ENCODE measurements at places on chromosomes 16 and 17.

GRCh38 chr16:1290063-1290501 is 19.4 kb upstream of the UBE2I start:
- no peak for DNase-seq

DNA sequence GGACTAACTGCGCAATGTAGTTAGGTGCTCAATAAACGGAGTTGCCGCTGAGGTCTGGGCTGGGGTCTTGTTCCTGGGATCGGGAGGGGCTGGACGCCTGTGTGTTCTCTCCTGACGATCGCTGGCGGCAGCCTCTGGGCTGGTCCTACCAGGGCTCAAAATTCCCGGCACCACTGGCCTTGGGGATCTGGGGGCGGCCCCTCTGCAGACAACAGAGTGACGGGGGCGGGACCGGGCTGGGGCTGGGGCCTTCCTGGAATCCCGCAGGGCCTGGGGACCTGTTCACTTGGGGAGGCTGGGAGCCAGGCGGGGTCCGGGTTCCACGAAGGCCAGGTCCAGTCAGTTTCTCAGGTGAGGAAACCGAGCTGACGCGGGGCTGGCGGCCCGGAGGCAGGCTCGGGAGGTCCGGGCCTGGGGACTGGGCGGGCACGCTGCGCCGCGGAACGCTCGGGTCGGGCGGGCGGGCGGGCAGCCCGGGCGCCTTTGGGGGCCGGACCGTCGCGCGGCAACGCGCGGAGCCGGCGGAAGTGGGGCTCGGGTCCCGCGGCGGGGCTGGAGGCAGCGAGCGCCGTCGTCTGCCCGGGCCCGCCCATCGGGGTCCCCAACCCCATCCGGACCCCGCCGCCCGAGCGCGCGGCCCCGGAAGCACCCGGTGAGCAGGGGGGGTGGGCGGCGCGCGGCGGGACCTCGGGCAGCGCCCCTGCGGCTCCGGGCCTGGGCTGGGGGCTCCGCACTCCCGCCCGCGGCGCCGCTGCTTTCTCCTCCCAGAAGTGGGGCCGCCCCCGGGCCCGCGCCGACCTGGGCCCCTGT is at the start of gene PIGQ:
TSS of gene PIGQ (plus strand) at position 524 of the 810 bp plus-strand sequence. CDS start 4,107 bp downstream, outside the sequence.
- DNase-seq: no peak

DNA sequence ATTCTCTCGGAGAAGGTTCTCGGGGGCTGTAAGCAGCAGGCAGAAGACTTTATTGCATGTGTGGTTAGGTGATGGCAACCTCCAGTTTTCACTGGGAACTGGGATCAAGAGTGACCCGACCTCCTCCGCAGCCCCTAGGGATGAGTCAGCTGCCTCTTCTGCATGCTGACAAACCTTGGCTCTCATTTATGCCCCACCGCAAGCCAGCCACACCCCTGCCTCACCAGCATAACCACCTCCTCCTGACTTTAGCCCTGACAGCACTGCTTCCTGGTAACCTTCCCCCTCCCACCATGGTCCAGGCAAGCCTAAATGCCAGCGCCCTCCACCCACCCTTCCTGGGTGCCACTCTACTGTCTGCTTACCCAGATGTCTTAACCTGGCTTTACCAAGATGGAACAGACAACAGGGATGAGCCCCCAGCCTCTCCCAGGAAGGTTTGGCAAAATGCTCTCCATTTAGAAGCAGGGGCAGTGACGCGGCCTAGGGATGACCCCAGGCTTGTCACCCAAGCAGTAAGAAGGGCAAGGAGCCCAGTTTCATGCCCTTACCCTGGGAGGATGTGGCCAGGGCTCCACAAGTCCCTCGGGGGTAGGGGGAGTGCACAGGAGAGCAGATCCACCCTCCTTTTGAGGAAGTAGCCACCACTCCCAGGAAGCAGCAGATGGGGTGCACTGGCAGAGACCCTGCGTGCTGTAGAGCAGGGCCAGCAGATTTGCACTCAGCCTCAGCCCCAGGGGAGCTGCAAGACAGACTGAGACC is 73.5 kb downstream of the GOSR1 start:
- DNase-seq: no peak

GRCh38 chr16:53864819-53865493 is 161.0 kb downstream of the FTO start:
- no peak for DNase-seq

DNA sequence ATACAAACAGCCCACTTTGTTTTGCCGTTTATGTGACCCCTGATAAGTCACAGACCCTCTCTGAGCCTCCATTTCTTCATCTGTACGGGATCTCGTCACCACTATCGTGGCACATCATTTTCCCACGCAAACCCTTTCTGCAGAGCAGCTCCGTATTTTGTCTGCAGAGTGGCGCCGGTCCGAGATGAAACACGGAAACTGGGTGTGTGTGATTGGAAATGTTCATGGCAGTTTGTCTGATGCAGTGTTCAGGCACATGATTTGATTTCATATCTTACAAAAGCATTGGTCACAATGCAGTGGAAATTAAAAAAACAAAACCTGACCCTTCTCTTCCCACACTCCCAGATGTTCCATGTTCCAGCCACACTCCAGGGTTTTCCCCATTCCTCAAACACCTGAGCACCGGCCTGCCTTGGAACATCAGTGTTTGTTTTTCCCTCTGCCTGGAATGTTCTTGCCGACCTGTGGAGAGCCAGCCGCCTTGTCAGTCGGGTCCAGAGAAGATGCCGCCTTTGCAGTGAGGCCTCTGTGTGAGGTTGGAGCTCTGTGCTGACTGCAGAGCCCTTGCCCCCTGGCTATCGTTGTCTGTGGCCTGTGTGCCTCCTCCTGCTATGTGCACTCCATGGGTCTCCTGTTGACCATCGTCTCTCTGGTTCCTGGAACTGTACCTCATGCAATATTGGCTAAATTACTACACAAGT is 39.2 kb downstream of the NT5M start:
- no peak for DNase-seq

DNA sequence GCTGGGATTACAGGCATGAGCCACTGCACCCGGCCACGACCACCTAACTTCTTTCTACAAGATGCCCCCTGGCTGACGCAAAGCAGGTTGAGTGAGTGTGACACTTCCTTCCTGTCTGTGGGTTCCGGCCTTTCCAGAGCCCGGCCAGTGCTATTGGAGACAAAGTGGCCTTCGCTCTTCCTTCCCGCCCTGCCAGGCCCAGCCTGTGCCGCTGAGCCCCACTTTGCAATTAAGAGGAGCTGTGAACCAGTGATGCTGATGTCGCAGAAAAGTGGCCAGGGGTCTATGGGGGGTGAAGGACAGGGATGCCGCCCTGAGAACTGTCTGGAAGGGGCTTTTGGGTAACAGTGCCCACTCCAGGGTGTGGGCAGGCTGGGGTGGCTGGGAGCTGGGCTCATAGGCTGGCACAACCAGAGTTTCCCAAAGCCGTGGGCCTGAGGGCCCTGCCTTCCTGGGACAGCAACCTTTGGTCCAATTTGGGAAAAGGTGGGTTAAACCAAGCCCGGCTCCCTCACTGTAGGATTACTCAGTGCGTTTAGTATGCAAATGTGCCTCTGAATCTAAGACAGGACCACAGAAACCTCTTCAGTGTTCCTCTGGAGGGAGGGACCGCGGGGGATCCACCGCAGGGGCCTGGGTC is 174.9 kb downstream of the SEC14L1 start:
- DNase-seq: no peak

GRCh38 chr16:11994143-11995119 is 17.9 kb downstream of the SNX29 start:
- no peak for DNase-seq

DNA sequence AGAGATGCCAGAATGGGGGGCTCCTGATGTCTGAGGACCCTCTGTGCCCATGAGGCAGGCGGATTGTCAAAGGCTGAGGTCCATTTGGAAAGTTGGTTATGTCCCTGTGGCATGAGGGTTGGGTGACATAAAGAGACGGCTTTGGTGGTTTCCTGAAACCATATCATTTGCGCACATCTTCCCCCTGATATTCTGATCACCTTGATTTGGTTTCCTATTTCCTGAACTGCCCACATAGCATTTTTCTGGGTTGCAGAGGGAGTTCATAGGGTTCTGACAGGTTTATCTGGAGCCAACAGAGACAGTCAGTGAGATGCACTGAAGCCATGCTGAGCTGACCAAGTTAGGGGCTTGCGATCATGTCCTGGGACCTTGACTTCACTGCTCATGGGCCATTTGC is 15.7 kb upstream of the RNF222 start:
- DNase-seq: no peak

GRCh38 chr17:82384730-82385481 is 13.3 kb downstream of the UTS2R start:
- no peak for DNase-seq

GRCh38 chr16:49834531-49835151 is 21.3 kb downstream of the ZNF423 start:
- DNase-seq: no peak

DNA sequence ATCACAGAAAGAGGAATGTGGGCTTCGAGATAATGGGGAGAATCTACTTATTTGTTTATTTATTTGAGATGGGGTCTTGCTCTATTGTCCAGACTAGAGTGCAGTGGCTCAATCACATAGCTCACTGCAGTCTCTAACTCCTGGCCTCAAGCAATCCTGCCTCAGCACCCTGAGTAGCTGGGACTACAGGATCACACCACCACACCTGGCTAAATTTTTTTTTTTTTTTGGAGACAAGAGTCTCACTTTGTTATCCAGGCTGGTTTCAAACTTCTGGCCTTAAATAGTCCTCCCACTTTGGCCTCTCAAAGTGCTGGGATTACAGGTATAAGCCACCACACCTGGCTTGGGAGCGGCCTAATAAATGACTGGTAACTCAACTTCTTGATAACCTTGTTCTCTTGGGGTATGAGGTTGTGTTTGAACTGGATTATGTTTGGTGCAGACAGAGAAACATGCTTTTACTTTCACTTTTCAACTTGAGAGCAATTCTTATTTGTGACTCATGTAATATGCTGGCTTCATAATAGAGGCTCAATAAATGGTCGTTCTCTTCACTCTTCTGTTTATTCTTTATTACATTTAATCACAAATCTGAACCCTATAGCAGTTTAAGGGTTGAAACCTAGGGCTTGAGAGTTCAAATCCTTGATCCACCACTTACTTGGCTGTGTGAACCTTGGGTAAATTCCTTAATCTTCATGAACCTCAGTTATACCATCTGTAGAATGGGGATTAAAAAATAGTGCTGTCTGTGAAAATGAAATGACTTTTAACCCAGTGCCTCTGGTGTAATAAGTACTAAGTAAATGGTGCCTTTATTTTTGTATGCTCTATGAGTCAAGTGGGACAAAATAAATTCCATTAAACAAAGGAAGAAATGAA is 129.1 kb upstream of the HS3ST2 start:
- no peak for DNase-seq

DNA sequence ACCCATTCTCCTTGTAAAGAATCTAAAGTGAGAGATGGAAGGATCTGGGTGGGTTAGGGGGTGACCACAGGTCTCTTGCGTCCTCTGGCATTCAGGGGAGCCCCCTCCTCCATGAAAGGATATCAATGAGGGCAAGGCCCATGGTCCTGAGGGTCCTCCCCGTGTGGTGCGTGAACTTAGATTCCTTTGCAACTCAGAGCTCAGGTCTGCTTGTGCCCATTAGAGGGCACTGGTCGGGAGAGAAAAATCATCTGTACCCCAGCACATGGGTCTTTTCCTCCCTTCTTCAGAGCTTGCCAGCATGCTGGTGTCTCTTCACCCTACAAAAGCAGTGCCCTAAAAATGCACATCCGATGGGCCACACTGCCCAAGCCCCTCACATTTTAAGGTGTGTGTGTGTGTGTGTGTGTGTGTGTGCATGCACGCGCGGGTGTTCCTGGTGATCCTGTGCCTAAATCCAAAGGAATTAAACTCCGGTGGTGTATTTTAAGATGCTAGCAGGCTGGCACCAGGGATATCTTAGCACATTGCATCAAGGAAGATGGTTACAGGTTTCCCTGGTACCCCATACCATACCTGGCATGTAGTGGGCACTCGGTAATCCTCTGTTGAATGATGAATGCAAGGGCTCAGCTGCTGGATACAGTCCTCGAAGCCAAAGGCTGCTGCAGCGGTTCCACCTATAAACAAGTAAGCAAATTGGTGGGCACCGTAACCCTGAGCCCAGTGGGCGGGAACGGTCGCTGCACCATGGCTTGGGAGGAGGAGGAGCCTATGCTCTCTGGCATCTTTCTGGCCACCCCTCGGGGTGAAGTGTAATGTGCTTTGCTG is 4.7 kb downstream of the C1QTNF1 start:
- DNase-seq: no peak

- DNase-seq: no peak
Measured at GRCh38 chr17:4573669-4574068, 10.7 kb upstream of the SMTNL2 start.

GRCh38 chr16:52492789-52493357 is 54.1 kb downstream of the TOX3 start:
- DNase-seq: no peak

- DNase-seq: no peak
Measured at GRCh38 chr16:8645831-8646230, 24.3 kb downstream of the METTL22 start.

GRCh38 chr17:8048236-8048635 is 9.4 kb downstream of the ALOX15B start:
- DNase-seq: no peak

DNA sequence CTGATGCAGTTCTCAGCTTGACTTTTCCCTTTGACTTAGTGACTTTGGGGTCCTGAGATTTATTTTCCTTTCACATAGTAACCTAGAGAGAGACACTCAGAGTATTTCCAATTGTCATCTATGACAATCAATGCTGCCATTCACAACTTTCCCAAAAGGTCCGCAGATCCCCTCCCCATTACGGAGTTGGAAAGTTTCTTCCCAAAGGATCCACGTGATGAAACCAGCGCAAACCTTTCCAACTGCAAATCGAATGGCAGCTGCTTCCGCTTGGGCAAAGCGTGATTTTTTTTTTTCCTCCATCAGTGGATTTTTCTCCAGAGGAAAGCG is 538 bp upstream of the FCSK start:
- DNase-seq: no peak

- no peak for DNase-seq
Measured at GRCh38 chr17:40341808-40342503, 22.6 kb downstream of the GJD3 start.

- DNase-seq: no peak
Measured at GRCh38 chr17:67855504-67856324, 30.4 kb downstream of the BPTF start.

DNA sequence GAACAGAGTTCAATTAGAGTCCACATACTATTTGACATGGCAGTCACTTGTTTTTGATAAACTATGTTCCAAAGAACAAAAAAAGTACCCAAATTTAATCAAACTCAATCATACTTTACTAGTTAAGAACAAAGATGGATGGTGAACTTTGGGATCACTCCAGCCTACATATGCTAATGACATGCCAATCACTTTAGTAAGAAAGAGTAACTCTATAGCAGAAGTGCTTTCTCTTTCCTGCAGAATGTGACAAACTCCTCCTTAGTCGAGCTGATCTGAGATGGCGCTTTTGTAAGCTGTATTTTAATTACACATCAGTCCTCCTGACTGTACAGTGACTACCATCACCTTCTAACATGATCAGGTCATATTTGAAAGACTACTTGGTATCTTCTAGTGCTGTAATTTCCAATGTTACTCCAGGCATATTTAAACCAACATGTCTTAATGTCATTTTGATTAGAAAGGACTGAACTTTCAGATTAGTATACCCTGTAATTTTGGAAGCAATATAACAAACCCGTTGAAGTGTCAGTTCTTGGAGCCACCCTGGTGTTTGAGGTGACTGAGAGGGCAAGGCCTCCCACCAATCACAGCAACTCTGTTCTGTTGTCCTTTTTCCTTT is 4.1 kb downstream of the NETO2 start:
- no peak for DNase-seq

Measured in SK-N-MC (cell line).